ENCODE measurements at places on chromosomes 4 and X. TPM values are rescaled to one million over a fixed set of nuclear protein-coding genes. Genes with fewer than 3 reads are reported as not detected.
A peak's percentile ranks its signal among the peaks of the same experiment; 100 is the strongest.

The H2BW2 gene
- not detected for total RNA-seq

The SORCS2 gene
- total RNA-seq = 3.9 TPM

The PABPC1L2A gene
- not detected for total RNA-seq

The ARHGAP10 gene
- total RNA-seq = 158 TPM

DNA sequence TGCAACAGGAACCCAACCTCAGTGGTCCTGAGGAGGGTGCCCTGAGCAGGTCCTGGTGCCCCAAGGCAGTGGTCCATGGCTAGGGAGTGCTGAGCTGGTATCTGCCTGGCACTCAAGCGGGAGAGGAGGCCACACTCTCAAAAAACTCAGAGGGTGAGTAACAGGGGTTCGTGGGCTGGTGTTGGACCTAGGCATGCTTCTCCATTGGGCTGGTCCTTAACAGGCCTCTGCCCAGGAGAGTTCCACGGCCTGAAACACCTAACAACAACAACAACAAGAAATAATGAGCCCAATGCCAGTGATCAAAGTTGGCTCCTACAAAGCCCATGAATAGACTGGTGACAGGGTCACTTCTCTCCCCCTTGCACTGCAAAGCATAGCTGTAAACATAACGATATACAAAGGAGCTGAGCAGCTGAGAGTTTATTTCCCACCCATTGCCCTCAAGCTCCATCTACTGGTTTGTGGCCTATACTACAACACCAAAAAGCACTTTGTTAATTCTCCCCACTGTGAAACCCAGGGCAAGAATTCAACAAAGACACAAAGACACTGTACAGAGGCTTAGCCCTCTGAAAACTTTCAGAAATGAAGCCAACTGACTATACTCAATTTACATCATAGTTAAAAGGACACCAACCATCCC is 736.1 kb upstream of the ADGRL3 start:
- H3K27ac ChIP-seq = no peak overlapping the region
- H3K36me3 ChIP-seq = no peaks in the 10 kb centered on the region
- no peaks in the 10 kb centered on the region for H3K27me3 ChIP-seq
- H3K4me3 ChIP-seq = no peak overlapping the region
- no peak for DNase-seq

DNA sequence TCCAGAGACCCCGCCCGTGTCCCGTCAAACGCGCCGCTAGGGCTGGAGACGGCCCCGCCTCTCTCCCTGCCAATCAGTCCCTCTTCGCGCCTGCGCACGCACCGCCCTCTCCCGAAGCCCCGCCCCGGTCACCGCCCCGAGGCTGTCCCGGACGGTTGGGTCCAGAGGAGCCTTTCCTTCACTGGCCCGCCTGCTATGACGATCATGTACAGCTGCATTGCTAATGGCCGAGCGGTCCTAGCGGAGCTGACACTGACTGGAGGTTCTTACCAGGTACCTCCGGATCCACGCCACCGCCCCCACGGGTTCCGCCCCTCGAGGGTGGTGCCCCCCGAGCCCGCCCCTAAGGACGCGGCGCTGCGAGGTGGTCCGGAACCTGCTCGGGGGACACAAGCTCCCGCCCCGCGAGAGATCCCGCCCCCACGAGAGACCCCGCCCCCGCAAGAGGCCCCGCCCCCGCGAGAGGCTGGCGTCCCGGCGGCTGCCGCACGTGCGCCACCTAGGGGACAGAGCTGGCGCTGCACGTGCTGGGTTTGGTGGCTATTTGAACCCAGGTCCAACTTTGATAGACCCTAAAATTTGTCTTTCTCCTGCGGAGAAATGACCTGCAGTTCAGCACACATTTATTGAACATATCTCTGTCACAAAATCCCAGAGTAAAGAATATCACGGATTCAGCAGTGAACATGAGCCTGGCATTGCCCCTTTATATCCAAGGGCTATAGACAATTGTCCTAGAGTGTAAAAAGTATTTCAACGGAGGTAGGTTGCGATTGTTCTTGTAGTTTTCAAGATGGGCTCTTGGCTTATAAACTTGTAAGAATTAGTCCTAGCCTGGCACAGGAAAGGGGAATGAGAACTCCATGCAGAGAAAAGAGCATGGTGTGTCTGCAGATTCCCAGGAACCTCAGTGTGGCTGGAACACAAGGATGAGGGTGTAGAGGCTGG is 88.7 kb downstream of the HNRNPD start:
- H3K27ac ChIP-seq = peak overlapping the region; percentile 63
- H3K27me3 ChIP-seq = no peaks in the 10 kb centered on the region
- peaks cover 5% of the 10 kb centered on the region for H3K4me1 ChIP-seq
- H3K4me3 ChIP-seq = peak overlapping the region; percentile 47
- H3K36me3 ChIP-seq = no peaks in the 10 kb centered on the region

DNA sequence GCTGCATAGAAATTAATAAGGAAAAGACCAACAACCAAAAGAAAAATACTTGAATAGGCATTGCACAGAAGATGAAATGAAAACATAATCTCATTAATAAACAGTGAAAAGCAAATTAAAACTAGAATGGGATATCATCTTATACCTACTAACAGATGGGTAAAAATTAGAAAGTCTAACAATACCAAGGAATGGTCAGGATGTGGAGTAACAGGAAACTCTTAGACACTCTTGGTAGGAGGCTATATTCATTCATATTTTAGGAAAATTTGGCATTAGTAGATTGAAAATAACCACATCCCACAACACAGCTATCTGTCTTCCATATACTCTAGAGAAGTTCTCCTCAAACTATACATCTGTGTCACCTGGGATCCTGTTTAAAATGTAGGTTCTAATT is 36.3 kb downstream of the SEC24B start:
- H3K27ac ChIP-seq = no peak overlapping the region
- H3K36me3 ChIP-seq = peaks cover 13% of the 10 kb centered on the region
- H3K27me3 ChIP-seq = no peaks in the 10 kb centered on the region
- no peak overlapping the region for H3K4me3 ChIP-seq

DNA sequence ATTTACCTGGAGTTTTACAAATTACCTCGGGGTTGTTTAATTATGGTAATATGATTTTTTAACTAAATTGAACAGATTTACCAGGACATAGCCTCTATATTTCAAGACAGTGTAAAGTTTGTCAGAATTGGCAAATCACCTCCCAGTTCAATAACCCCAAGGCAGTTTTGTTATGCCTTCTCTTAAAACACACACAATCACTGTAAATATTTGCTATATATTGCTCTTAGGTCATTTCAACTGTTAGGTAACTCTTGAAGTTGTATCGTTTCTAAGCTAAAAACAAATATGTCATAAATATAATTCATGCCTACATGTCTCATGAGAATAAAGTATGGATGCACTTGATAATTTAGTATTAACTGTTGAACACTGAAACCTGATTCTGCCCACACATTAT is 24.1 kb downstream of the PDLIM5 start:
- DNase-seq = no peak
- peaks cover 55% of the 10 kb centered on the region for H3K4me1 ChIP-seq
- no peaks in the 10 kb centered on the region for H3K36me3 ChIP-seq
- no peak overlapping the region for H3K27ac ChIP-seq

All from sigmoid colon (tissue), 7 donors.